ENCODE measurements at places on chromosomes 13 and 19.

DNA sequence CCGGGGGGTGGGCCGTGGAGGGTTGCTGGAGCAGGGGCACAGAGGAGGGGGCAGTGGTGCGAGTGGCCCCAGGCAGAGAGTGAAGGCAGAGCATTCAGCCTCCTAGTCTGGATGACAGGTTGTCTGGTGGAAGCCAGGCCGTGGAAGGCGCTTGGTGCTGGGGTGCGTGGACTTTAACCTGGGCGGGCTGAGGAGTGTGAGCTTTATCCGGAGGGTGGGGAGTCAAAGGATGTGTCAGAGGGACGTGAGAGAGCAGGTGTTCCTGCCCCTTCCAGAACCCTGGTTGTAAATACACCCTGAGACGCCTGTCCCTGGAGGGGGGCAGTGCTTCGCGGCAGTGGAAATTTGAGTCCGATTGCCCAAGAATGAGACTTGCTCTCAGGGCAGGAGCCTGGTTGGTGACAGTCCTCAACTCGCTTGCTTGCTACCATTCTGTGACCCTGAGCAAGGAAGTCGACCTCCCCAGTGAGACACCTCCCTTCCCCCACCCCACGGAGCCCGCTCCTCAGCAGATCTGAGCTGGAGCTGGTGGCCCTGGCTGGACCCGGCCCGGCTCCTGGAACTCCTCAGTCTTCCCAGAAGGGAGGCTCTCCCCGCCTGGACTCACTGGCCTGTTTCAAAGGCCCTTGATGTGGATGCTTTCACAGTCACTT is 2.3 kb downstream of the SPPL2B start:
- DNase-seq, result no peak

DNA sequence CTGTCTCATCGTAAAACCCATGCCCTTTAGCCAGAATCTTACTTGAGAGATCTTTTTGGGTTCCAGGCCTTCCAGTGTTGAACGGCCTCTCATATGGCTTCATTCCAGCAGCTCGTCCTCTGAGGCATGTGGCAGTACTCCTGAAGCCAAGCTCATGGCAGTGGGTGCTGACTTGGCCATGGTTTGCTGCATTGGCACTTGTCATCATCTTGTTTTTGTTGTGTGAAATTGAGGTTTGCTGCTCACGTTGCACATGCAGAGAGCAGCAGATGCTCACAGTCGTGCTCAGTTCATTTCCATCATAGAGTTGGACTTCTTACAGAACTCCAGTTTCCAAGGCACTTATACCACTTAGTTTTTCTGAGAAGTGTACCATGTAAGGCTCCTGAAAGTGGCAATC is 14.9 kb downstream of the TEX29 start:
- no peak for DNase-seq

GRCh38 chr13:36337938-36338641 is 8.1 kb downstream of the SPART start:
- DNase-seq, result no peak

GRCh38 chr13:50708461-50708860 is 135.0 kb downstream of the DLEU7 start:
- DNase-seq, result no peak

- no peak for DNase-seq
These were observed 46.4 kb downstream of the CELF5 start for GRCh38 chr19:3270902-3271301.

- DNase-seq, result no peak
These were observed 119.6 kb downstream of the PRR20E start for GRCh38 chr13:57286511-57287098.

GRCh38 chr13:86892330-86892729 is 778.8 kb upstream of the SLITRK5 start:
- DNase-seq, result no peak

GRCh38 chr13:60837806-60838205 is 440.8 kb downstream of the TDRD3 start:
- no peak for DNase-seq

DNA sequence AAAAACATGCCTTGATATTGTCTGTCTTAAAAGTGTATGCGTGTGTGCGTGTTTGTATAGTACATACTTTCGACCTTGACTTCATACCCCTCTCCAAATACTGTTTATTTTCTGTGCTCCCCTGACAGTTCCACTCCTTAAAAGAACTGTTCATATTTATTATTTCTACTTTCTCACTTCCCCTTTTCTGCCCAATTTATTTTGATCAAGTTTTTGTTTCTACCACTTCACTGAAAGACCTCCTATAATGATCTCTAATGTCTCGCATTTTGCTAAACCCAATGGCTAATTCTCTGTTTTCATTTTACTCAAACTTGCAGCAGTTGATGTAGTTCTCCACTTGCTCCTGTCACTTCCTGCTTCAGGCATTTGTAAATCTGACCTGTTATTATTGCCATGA is 426.1 kb upstream of the KLF12 start:
- no peak for DNase-seq

DNA sequence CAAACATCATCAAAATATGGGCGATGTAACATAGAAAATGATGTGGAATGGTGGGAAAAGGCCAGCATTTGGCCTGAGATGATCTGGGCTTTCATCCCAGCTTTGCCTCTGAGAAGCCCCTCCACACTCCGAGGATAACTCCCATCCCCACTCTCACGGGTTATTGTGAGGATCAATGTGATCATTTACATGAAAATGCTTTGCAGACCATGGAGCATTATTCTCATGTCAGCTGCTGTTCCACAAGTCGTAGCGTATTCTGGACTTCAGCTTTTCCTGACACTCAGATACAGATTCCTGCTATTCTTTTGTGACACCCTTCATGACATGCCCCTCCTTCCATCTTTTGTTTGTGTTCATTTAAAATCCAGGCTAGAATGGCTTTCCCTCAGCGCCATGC is 86.5 kb downstream of the NUFIP1 start:
- no peak for DNase-seq

Measured in sigmoid colon (tissue), 7 donors.